ENCODE measurements at places on chromosomes 1 and 21. TPM values are rescaled to one million over a fixed set of nuclear protein-coding genes. Genes with fewer than 3 reads are reported as not detected.

Gene SPRR3
- total RNA-seq: not detected

DNA sequence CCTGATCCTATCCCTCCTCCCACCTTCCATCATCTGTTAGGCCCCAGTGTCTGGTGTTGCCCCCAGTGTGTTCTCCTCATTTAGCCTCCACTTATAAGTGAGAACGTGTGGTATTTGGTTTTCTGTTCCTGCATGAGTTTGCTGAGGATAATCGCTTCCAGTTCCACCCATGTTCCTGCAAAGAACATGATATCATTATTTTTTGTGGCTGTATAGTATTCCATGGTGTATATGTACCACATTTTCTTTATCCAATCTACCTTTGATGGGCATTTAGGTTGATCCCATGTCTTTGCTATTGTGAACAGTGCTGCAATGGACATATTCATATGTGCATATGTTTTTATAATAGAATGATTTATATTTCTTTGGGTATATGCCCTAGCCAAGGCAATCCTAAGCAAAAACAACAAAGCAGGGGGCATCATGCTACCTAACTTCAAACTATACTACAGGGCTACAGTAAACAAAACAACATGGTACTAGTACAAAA is 142.9 kb downstream of the TNFSF18 start:
- no peak for DNase-seq

DNA sequence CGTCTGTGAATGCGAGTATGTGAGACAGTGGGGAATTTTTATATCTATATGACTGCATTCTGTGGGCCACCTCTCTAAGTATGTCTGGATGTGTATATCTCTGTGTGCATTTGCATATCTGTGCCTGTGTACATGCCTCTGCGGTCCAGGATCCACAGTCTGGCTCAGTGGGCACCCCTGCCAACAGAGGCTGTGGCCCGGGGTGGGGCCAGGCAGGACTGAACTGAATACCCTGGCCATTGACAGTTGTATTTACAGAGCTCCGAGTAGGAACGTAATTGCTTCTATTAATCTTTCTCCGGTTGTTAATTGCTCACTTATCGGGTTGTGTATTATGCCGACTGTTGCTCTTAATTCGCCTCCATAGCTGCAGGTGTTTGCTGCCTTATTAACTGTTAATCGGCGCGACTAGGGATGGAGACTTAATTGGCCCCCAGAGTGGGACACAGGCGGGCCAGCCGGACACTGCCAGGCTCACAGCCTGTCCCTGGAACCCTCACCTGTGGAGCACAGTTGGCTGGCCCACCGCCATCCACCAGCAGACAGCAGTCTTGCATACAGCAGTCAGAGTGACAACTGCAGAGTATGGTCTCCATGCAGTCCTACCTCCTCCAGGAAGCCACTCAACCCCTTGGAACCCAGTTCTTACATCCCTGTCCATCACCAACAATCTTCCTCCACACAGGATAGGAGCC is 22.4 kb upstream of the ADGRB2 start:
- no peak for DNase-seq

Gene SEC16B
- total RNA-seq: not detected

Gene HPDL
- 0.66 TPM for total RNA-seq

DNA sequence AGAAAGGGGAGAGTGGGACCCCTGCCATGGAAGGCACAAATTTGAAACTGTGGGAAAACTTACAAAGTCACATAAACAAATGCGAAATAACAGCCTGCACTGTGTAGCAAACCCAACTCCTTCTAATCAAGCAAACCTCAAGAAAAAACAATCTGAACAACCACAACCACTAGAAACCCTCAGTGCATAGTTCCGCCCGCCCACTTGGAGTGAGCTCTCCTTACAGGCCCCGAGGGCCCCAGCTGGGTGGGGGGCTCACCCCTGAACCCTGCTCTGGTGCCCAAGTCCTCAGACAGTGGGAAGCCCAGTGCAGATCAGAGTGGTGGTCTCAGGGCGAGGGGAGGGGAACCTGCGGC is 931 bp upstream of the MXRA8 start:
- DNase-seq: no peak
